ENCODE measurements at places on chromosomes 7 and 10.

- no peak for DNase-seq
Observed at GRCh38 chr10:30403494-30403893, 30.5 kb upstream of the MAP3K8 start.

- DNase-seq = no peak
Observed at GRCh38 chr10:115066528-115066927, 26.6 kb upstream of the ATRNL1 start.

GRCh38 chr7:30029696-30030095 lies 1.5 kb downstream of the PLEKHA8 start:
- DNase-seq = no peak

- DNase-seq = no peak
Observed at GRCh38 chr10:8150401-8150905, 96.0 kb downstream of the GATA3 start.

DNA sequence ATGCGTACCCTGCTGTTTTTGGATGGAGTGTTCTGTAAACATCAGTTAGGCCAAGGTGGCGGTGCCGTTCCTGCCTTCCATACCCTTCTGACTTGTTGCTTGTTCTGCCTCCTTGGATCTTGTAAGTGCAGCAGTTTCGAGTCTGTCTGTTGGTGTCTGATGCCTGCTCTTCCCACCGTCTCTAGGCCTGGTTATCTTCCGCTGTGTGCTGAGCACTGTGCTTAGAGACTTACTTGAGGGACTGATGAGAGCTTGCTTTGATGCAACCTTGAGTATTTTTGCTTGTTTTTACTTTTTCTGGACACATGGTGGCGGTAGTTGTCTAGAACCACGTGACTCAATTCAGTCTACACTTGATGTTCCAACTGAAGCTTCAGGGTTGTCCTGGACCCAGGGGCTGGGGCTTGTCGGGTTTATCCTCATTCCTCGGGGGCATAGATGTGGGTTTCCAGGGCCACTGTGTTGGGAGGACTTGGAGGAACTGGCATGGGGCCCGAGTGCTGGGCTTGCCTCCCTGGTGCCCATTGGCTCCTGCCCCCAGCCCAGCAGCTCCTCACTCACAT lies 14.4 kb upstream of the SPRN start:
- no peak for DNase-seq

DNA sequence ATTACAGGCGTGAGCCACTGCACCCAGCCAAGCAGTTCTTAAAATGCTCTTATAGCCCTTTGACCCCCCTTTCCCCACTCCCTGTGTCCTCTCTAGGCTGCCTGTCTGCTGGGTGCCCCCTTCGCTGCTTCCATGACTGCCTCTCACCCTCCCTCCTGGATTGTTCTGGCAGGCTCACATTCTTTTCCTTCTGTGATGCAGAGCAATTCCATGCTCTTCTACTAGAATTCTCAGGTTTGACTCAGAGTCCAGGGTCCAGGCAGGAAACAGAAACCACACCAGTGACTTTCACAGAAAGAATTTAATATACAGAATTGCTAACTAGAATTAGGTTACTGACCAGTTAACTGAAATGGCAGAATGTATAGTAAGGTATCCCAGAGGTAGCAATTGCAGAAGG lies 244.8 kb downstream of the BAMBI start:
- DNase-seq = no peak

- no peak for DNase-seq
Observed at GRCh38 chr10:66162560-66163143, 763.2 kb upstream of the LRRTM3 start.

DNA sequence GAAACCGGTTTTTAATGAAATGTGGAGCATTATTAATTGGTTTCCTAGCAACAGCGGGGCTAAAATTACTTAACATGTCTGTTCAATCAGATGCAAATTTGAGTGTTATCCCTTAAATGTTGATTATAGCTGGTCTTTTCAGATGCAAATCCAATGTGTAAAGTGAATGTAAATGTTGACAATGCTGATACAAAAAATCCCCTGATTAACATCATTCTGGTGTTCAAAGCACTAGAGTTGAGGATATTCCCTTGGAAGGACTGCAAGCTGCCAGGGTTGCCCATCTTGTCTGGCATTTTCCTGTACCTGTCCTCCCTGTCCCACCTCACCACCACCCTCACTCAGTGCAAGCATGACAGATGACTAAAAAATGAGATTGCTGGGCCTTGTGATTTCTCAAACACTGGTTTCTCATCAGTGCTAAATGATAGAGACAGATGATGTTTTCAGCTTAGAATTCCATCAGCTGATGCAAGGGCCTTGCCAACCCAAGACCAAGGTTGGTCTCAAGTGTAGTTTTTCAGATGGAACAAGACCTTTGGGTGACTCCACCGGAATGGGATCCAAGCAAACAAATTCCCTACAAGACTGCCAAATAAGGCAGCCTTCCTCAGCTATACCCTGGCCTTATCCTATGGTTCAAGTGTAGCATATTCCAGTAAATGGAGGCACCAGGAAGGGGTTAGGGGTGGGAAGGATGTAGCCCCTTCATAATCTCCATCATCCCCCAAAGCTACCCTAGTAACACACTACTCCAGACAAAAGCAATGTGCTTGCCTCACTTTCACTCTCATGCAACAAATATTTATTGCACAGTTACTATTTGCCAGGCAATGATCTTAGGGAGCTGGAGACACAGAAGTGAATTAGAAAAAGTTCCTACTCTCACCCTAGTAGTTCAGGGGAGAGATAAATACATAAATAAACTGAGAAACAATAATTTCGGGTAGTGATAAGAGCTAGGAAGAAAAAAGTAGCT lies 54.9 kb downstream of the JAZF1 start:
- no peak for DNase-seq

DNA sequence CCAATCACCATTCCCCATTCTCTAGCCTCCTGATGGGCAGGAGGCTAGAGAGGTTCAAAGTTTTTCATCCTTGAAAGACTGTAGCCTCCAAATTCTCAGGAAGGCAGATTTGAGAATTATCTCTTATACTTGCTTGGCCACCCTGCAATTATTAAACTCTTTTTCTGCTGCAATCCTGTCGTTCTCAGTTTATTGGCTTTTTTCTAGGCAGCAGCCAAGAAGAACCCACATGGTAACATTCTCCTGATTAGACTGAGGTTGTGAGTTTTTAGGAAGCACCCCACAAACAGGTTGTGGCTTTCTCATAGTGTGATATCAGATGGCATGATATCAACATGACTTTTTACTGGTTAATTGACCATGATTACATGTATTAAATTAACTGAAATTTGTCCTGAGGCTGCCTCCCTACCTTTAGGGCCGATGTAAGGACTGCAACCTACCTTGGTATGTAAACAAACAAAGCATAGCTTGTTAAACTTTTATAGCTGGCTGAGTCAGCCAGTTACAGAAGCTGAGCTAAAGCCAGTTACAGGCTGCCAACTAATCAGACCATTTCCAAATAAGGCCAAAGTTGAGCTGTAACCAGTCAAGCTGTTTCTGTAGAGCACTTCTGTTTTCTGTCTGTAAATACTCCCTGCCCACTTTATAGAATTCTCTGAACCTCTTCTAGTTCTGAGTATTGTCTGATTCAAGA lies 3.2 kb upstream of the ZNF248 start:
- peak; percentile 14 for DNase-seq

DNA sequence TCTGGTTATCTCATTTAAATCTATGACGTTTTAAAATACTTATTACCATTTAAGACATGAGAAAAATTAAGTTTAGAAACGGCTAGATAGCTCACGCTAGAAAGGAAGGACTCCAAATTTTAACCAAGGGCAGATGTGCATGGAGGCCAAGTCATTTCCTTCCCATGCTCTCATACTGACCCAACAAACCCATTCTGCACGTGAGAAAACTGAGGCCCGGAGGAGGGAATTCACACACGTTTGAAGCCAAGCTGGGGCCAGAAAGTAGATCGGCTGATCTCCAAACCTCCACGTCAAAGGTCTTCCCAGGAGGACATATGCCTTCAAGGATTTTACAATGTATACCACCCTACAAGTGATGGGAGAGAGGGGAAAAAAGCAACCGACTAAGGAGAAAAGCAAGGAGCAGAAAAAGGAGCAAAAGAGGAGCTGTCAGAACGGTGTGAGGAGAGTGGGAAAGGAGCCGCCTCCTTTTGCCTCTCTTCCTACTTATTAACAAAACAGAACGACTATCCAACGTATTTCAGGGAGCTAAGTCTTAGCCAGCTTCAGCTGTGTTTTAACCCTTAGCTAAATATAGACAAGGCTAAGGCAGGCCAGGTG lies 645 bp upstream of the SIRT1 start:
- DNase-seq = no peak

DNA sequence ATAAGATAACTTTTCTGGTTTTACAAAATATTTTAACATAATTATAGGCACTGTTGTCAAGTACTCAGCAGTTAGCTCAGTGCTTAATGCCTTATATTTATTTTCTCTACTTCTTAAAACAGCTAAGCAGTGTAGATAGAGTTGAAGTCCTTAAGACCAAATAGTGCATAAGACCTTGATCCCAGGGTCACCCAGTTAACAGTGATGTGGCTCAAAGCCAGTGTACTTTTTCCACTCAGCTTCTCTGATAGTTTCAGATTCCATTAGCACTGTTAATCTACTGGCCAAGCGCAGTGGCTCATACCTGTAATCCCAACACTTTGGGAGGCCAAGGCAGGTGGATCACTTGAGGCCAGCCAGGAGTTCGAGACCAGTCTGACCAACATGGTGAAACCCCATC lies 60.8 kb upstream of the BAMBI start:
- no peak for DNase-seq

DNA sequence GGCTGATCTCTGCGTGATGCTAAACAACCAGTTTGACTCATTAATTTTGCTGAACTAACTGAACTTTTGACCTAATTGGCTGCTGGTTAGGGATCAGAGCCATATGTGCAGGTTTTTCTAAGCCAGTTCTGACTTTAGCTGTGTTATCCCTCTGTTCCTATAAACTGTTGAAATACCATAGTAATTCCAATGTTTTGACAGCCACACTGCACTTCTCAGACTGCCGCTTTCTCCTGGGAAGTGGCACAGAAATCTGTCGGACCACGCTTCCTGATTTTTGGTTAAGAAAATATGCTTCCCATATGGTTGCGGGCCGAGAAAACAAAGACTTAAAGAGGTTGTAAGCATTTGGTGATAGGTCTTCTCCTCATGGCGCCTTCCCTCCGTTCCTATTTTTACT lies 42.3 kb downstream of the TBXAS1 start:
- DNase-seq = peak; percentile 48

DNA sequence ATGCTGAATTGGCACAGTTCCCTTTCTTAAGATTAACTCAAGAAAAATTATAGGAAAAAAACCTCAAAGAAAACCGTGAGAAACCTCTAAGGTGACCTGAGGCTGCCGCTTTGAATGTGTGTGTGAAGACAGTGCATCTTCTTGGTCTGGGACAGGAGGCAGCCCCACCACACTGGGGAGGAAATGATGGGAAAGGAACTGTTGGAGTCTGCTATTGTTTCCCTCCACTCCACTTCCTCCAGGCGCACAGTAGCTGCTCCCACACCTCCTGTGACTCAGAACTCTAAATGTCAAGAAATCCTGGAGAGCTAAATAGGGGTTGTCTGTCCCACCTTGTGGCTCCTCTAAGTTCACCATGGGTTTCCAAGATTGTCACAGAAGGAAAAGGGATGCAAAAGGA lies 179.4 kb downstream of the PDE1C start:
- no peak for DNase-seq

GRCh38 chr7:28708033-28708951 lies 249.8 kb downstream of the TRIL start:
- peak; percentile 44 for DNase-seq

DNA sequence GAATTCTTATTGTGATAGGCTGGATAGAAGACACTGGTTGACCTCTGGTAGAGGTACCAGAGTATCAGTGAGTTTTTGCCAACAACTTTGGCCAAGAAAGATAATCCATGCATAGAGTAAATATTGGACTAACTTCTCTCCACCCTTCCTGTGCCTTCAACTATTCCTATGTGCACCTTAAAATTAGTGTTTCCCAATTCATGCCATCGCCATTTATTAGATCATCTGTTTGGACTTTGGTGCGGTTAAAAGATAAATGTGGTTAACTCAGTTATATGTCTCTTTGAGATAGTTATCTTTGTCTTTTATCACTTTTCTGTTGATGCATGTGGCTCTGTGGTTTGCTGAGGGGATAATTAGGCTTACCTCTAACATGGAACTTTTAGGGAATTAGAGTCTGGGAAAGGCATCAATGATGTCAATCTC lies 4.6 kb downstream of the PAPSS2 start:
- no peak for DNase-seq

DNA sequence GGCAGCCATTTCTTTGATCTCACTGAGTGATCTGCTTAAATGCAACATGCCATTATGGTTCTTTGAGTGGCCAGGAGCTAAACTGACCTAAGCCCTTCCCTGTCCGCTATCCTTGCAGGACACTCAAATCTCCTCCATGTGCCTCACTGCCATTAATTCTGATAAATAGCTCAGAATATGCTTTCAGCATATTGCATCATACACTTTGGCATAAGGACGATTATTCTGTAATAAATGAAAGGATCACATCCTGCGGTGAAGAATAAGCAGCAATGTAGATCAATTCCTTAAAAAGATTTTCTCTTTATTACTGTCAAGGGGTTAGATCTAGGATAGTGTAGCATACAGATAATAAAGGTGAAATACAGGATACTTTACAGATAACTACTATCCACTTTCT lies 231.8 kb upstream of the CTBP2 start:
- DNase-seq = peak; percentile 33

- DNase-seq = no peak
Observed at GRCh38 chr7:36286226-36286625, 103.4 kb upstream of the ANLN start.

DNA sequence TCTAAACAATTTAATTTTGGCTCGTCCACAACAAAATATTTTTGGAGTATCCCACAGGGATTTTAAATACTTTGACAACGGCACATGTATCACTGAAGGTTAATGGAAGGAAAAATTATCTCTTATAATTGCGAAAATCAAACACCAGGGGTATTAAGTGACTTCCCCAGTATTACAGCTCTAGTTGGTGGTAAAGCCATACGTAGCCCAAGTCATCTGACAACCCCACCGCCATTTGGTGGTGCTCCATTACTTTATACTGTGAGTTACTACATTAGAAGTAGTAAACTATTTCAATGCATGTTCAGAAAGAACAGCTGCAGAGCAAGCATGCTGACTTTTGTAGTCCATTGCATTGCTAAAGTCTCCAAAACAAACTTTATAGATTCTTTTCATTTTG lies 179.7 kb downstream of the HGF start:
- no peak for DNase-seq

GRCh38 chr10:77927402-77928246 lies 1.1 kb upstream of the DLG5 start:
- no peak for DNase-seq

GRCh38 chr7:108380517-108380916 lies 75.7 kb downstream of the NRCAM start:
- no peak for DNase-seq

- DNase-seq = no peak
Observed at GRCh38 chr10:89649051-89649450, 4.0 kb upstream of the PANK1 start.

DNA sequence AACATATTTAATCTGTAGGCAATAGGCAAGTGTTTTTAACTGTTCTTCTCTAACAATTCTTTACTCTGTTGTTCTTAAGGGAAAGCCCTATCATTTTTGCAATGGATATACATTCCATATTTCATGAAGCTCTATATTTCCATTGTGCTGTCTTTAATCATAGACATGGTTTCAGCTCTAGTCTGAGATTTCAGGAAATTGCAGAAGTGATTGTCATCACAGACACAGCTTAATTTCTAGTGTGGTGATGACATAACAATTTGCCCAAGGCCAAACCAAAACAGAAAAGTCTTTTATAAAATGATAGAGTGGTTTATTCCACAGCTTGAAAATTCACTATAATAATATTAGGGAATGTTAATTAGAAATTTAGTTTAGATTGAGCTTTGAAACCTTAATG lies 494.1 kb upstream of the SEMA3A start:
- no peak for DNase-seq

GRCh38 chr7:1794888-1795542 lies 124.9 kb downstream of the ELFN1 start:
- no peak for DNase-seq
